ENCODE measurements at places on chromosomes 2 and 18.
A peak's percentile ranks its signal among the peaks of the same experiment; 100 is the strongest.

DNA sequence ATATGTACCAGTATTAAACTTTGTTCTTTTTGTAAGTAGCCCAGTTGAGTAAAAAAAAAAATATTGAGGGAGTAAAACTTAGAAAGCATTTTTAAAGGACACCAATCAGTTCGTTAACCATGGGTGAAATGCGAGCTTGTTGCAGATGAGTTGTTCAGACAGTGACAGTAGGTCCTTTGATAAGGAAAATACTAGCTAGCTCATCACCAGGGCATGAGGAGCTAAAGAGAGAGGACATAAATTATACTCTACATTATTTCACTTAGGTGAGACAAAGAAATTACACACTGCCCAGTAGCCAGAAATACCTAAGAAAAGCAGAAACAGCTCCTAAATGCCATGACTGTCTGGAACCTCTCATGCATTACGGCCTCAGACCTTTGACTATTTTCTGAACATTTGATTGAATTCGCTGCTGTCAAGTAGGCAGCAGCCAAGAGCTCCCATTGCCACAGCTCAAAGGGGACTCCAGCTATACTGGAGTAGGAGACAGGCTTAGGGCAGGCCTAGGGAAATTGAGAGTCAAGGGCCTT lies 2.6 kb upstream of the HNRNPLL start:
- no peak for DNase-seq

DNA sequence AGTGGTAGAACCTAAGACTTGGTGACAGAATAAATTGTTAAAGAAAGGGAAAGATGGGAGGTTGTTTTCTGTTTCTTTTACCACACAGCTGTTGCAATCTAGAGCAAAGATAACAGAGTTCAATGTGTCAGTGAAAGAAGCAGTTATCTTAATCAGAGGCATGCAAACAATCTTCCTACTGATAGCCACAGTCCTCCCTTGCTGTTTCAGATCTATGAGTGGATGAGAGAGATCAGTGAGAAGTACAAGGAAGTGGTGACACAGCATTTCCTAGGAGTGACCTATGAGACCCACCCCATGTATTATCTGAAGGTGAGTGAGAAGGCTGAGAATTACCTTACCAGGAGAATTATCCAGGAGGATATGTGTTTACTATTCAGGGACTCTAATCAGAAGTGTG lies 15.9 kb downstream of the CPO start:
- DNase-seq, result no peak

DNA sequence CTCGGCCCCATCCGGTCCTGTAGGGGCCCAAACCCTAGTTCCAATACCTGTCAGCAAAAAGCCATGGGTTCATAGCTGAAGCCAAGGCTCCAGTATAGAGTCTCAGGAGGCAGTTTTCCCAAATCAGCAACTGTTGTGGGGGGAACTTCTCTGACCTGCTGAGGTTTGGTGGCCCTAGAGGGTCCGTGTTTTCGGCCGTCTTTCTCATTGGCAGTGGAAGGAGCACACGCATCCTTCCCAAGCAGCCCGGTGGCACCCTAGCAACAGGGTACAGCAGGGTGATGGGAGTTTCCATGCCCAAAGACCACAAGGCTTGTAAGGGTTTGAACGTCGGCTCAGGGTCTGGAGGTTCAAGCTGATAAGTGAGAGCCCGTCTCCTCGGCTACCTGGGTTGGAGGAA lies 6.6 kb downstream of the FOSL2 start:
- DNase-seq, result no peak

DNA sequence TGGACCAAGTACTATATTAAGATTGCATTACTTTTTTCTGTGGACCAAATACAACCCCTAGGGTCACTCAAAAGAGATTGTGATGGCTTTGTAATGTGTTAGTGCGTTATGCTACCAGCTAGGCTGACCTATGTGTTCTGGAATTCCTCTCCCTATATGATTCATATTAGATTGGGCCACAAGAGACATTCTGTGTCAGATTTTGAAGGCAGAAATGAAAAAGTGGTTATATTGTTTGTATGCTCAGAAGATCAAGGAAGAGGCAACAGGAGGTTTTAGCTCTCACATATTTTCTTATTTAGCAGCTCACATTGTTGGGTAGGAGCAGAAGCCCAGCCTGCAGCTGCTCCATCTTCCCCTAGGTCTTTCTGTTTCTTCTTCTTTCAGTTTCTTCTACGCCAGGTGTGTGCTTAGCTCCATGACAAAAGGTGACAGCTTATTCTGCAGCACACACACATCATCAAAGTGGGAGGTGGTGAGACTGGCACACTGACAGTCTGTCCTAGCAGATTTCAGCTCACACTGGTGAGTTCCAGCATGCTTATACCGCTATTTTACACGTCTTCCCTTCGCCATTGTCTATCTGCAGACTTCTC lies 156.8 kb upstream of the UBE2E3 start:
- DNase-seq, result peak; percentile 43

- DNase-seq, result no peak
Observed at GRCh38 chr2:118983133-118983532, 41.1 kb downstream of the MARCO start.

- no peak for DNase-seq
Observed at GRCh38 chr2:205158404-205158803, 523.9 kb upstream of the NRP2 start.

GRCh38 chr18:24727685-24728084 lies 267.2 kb downstream of the HRH4 start:
- DNase-seq, result no peak

DNA sequence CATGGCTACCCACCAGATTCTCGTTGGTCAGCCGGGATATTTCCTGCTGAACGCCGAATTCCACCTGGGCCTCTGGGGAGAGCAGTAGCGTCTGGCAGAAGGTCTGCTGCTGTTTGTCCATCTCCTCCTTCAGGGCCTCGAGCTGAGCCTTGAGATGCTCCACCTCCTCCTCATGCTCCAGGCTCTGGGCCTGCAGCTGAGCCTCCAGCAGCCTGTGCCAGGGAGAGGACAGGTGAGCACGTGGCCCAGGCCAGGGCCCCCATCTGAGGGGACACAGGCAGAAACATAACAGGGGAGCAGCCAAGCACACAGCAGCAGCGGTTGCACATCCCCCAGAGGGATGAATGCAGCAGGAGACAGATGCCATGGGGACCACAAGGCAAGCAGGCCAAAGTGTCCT lies 40.1 kb upstream of the ACAA2 start:
- DNase-seq, result no peak

GRCh38 chr2:122003196-122003940 lies 247.9 kb downstream of the TSN start:
- DNase-seq, result no peak

- DNase-seq, result no peak
Observed at GRCh38 chr2:27316655-27317412, 6.1 kb downstream of the MPV17 start.

GRCh38 chr18:52152036-52152435 lies 188.0 kb upstream of the DCC start:
- DNase-seq, result no peak

All from GM03348 (cell line).